PC-3 (cell line): ENCODE measurements at places on chromosomes 1 and 21.
A peak's percentile ranks its signal among the peaks of the same experiment; 100 is the strongest.

- H3K4me3 ChIP-seq = no peak overlapping the region
- no peaks in the 10 kb centered on the region for H3K4me1 ChIP-seq
- no peaks in the 10 kb centered on the region for H3K27me3 ChIP-seq
- no peak overlapping the region for H3K27ac ChIP-seq
- no peaks in the 10 kb centered on the region for H3K36me3 ChIP-seq
- DNase-seq = no peak
Measured at GRCh38 chr1:238141353-238141752, 250.6 kb upstream of the ZP4 start.

DNA sequence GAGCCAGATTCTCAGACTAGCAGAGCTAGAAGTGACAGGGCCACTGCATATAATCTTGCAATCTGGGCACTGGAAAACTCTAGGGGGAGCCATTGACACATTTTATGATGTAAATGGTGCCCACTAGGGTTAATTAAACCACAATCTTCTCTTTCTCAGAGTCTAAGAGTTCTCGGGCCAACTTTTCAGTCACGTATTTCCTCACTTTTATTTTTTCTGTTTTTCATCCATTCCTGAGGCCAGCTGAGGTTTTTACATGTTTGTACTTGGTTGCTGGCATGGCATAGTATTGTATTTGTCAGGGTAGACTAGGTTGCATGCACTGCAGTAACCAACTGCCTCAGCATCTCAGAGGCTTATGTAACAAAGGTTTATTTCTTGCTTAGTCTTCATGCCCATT lies 138.2 kb downstream of the ZNF326 start:
- no peaks in the 10 kb centered on the region for H3K4me1 ChIP-seq
- peaks cover 57% of the 10 kb centered on the region for H3K27me3 ChIP-seq
- no peak overlapping the region for H3K27ac ChIP-seq
- H3K36me3 ChIP-seq = no peaks in the 10 kb centered on the region
- DNase-seq = peak; percentile 62
- no peak overlapping the region for H3K4me3 ChIP-seq

DNA sequence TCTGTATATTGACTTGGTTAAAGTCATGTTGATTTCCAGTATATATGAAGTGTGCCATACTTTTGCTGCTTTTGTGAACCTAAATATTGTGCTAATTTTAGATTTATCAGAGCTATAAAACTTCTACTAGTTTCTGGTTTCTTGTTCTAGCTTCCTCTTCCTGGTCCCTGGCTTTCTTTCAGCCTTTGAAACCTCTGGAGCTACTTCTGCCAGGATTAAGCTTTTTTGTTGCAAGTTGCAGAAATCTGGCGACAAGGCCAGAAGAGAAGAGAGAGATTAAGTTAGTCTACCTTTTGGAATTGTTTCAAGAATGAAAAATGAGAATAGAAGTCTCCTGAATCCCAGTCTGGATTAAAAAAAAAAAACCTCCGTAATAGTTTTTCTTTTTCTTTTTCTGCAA lies 13.5 kb downstream of the RNF2 start:
- no peak overlapping the region for H3K4me3 ChIP-seq
- no peaks in the 10 kb centered on the region for H3K27me3 ChIP-seq
- no peak for DNase-seq
- peaks cover 5% of the 10 kb centered on the region; the same call in 1 of the 2 replicates for H3K36me3 ChIP-seq
- H3K4me1 ChIP-seq = no peaks in the 10 kb centered on the region

DNA sequence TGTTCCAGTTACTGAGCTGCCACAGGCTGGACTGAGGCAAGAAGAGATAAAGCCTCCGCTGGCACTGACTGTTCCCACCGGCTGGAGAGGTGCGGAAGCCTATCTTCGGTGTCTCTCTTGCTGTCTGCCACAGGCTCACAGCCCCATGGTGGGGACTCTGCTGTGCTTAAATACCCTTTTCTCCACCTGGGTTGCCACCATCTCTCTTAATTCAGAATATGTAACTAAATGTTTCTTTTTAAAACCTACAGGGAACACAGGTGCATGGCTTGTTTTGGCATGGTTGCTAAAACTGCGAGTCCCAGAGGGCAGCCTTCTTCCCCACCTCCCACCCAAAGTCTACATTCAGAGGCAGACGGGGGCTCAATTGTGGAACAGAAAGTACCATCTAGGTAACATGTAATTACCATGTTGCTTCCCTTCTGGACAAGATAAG lies 8.1 kb upstream of the LBR start:
- no peak for DNase-seq
- no peak overlapping the region for H3K4me3 ChIP-seq
- H3K36me3 ChIP-seq = no peaks in the 10 kb centered on the region

DNA sequence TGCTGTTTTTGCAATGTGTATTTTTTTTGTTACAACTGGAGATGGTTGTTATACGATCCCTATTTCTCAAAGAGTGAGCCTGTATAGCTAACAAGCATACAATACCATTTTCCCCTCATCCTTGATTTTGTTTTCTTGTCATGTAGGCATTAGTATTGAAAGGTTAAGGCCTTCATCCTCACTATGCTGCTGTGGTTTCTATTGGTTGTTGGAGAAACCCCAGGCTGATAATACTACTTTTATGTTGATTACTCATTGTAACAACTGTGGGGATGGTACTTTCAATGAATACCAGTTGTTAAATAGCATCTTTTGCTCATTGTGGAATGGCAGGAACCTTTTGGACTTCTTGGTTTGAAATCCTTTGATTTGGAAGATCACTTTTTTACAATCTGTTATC lies 39.0 kb upstream of the MACF1 start:
- no peak overlapping the region for H3K4me3 ChIP-seq
- DNase-seq = no peak
- peaks cover 9% of the 10 kb centered on the region for H3K4me1 ChIP-seq
- no peaks in the 10 kb centered on the region for H3K36me3 ChIP-seq
- no peak overlapping the region for H3K27ac ChIP-seq
- no peaks in the 10 kb centered on the region for H3K27me3 ChIP-seq

DNA sequence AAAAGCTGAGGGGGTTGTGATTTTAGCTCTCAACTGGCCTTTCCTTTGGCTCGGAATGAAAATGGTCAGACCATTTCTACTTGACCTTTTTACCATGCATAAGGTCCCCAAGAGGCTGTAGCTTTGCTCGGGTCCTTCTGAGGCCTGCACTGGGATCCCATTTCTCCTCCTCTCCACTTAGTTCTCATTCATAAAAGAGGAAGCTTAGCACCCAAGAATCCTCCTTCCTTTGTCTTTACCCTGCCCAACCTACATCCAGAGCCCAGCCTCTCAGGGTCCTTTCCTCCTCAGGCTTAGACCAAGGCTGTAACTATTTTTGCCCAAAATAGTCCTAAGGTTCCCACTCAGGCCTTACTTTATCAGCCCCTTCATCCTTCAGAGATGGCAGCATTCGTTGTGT lies 6.0 kb upstream of the SLC27A3 start:
- peaks cover 46% of the 10 kb centered on the region; the same call in 1 of the 2 replicates for H3K36me3 ChIP-seq
- no peaks in the 10 kb centered on the region for H3K4me1 ChIP-seq
- H3K27me3 ChIP-seq = no peaks in the 10 kb centered on the region
- H3K4me3 ChIP-seq = no peak overlapping the region

DNA sequence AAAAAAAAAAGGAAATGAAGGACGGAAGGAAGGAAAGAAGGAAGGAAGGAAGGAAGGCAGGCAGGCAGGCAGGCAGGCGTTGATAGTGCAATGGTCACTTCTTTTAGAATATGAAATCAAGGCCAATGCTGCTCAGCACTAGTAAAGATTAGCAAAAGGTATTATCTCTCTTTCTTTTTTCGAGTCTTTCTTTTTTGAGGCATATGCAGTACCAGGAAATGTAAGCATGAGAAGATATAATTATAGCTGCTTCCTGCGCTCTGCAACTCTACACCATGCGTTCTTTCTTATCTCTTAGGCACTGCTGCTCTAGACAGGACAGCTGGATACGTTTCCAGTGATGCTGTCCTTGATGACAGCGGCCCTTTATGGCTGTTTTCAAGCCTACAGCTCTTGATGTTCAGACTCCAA lies 1512.5 kb upstream of the B3GALT2 start:
- no peaks in the 10 kb centered on the region for H3K27me3 ChIP-seq
- no peak for DNase-seq
- H3K4me3 ChIP-seq = no peak overlapping the region
- no peaks in the 10 kb centered on the region for H3K36me3 ChIP-seq
- no peaks in the 10 kb centered on the region for H3K4me1 ChIP-seq
- H3K27ac ChIP-seq = no peak overlapping the region

DNA sequence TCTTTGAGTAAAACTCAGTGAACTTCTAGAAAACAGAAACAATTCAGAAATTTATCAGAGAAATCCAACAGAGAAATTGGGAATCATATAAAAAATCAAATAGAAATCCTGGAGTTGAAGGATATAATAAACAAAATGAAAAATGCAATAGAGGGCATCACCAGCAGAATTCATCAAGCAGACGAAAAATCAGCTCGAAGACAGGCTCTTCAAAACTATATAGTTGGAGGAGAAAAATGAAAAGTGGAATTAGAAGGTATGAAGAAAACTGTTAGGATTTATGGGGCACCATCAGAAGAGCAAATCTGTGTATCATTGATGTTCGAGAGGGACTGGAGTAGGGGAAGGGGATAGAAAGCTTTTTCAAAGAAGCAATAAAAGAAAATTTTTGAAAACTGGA lies 121.5 kb upstream of the GPR52 start:
- no peak overlapping the region for H3K4me3 ChIP-seq
- H3K4me1 ChIP-seq = no peaks in the 10 kb centered on the region
- H3K27ac ChIP-seq = no peak overlapping the region
- DNase-seq = no peak

DNA sequence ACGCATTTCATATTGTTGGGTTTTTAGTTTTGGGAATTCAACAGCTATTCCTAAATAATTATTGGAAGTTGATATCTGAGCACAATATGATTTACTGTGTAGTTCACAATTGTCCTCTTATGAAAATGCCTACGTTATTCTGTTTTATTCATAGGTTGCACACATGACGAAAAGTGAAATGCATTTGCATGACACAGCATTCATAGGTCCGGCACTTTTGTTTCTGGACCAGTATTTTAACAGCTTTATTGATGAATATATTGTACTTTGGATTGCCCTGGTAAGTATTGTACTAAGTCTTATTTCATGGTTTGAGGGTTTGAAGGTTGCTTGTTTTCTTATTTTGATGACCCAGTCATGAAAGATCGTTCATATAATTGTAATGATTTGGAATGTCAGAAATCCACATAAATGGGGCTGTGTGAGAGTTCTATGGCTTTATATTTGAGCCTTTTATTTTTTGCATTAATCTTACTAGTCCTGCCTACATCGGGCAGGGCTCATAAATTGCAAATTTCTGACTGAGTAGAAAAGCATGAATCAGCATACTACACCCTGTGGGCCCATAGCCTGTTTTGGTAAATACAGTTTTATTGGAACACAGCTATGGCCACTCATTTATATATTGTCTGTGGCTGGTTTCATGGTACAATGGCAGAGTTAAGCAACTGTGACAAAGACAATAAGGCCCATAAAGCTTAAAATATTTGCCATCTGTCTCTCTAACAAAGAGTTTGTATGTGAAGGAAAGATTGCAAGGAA lies 17.0 kb downstream of the DENND2D start:
- H3K27ac ChIP-seq = no peak overlapping the region
- no peak overlapping the region for H3K4me3 ChIP-seq
- no peak for DNase-seq
- peaks cover 23% of the 10 kb centered on the region for H3K36me3 ChIP-seq

DNA sequence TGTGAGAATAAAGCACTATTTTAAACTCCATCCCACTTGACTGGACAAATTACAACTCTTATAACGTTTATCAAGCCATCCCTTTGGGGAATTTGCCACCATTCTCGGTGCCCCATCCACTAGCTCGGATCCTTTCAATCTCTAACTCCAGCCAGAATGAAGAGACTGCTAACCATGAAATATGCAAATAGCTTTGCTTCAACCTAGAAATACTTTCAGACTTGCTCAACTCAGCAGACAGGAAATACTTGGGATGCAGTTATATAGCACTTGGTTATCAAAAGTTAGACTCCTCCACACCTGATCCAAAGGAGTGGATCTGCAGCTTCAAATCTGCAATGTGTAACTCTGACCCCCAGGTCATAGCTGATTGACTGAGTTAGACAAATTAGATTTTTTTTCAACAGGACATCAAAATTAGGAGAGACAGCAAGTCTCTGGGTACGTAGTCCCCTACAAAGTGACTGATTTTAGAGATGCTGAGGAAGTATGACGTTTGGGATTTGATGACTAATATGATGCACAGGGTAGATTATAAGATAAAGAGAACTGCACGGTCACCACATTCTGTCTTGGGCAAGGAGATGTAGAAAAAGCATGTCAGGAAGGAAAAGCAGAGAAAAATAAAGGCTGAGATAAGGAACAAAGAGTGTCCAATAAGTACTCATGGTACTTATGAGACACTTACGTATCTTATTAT lies 496.0 kb downstream of the AGBL4 start:
- H3K4me1 ChIP-seq = peaks cover 12% of the 10 kb centered on the region; the same call in 1 of the 2 replicates
- peak; percentile 62 for DNase-seq
- H3K4me3 ChIP-seq = no peak overlapping the region
- H3K27me3 ChIP-seq = no peaks in the 10 kb centered on the region
- no peak overlapping the region for H3K27ac ChIP-seq

GRCh38 chr21:46551636-46552241 lies 53.1 kb downstream of the S100B start:
- no peak for DNase-seq
- H3K36me3 ChIP-seq = peaks cover 15% of the 10 kb centered on the region
- no peaks in the 10 kb centered on the region for H3K27me3 ChIP-seq
- H3K4me1 ChIP-seq = no peaks in the 10 kb centered on the region
- no peak overlapping the region for H3K27ac ChIP-seq

- H3K27ac ChIP-seq = no peak overlapping the region
- no peaks in the 10 kb centered on the region for H3K36me3 ChIP-seq
- no peaks in the 10 kb centered on the region for H3K27me3 ChIP-seq
Measured at GRCh38 chr1:68231627-68232288, 565 bp downstream of the WLS start.

- DNase-seq = no peak
- H3K4me1 ChIP-seq = no peaks in the 10 kb centered on the region
- H3K27ac ChIP-seq = no peak overlapping the region
- no peaks in the 10 kb centered on the region for H3K36me3 ChIP-seq
- H3K27me3 ChIP-seq = peaks cover 13% of the 10 kb centered on the region; the same call in 1 of the 2 replicates
Measured at GRCh38 chr1:170790175-170790574, 126.2 kb downstream of the PRRX1 start.

GRCh38 chr1:176136891-176137290 lies 70.2 kb downstream of the COP1 start:
- no peak overlapping the region for H3K27ac ChIP-seq
- no peaks in the 10 kb centered on the region for H3K36me3 ChIP-seq
- H3K27me3 ChIP-seq = no peaks in the 10 kb centered on the region
- no peak overlapping the region for H3K4me3 ChIP-seq
- H3K4me1 ChIP-seq = no peaks in the 10 kb centered on the region
- no peak for DNase-seq

DNA sequence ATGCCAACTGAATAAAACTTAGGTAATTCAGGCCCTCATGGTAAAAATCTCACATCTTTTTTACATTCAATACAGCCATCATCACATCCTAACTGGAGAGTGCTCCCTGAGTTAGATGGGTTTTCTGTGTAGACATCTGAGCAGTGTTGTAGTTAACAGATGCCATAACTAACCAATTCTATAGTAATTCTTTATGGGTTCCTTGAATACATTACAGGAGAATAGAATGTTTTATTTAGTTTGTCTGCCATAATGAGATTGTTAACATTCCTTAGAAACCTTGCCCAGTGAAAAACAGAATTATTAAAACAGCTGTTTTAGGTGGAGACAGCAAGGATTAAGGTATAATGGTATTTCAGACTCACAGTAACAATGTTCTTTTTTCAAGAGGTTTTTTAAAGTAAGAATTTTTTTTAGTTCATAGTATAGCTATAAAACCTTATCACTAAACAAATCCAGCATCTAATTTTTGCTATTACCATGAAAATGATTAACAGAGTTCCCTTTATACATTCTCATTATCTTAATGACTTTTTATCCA lies 95.3 kb downstream of the ATP5PO start:
- H3K36me3 ChIP-seq = no peaks in the 10 kb centered on the region; the same call in 1 of the 2 replicates
- no peak overlapping the region for H3K4me3 ChIP-seq
- no peaks in the 10 kb centered on the region for H3K27me3 ChIP-seq
- no peak overlapping the region for H3K27ac ChIP-seq
